ENCODE measurements at places on chromosomes 13 and 19. TPM values are rescaled to one million over a fixed set of nuclear protein-coding genes. Genes with fewer than 3 reads are reported as not detected.
A peak's percentile ranks its signal among the peaks of the same experiment; 100 is the strongest.

NAPA gene
- 65.6 TPM for total RNA-seq

KCNN4 gene
- total RNA-seq: 41.5 TPM

- peaks cover 4% of the 10 kb centered on the region for H3K4me1 ChIP-seq
- DNase-seq: no peak
- no peak overlapping the region for H3K27ac ChIP-seq
- no peaks in the 10 kb centered on the region for H3K27me3 ChIP-seq
- H3K36me3 ChIP-seq: no peaks in the 10 kb centered on the region
- no peak overlapping the region for H3K4me3 ChIP-seq
These were observed 19.5 kb upstream of the IFT88 start for GRCh38 chr13:20547479-20547908.

DNA sequence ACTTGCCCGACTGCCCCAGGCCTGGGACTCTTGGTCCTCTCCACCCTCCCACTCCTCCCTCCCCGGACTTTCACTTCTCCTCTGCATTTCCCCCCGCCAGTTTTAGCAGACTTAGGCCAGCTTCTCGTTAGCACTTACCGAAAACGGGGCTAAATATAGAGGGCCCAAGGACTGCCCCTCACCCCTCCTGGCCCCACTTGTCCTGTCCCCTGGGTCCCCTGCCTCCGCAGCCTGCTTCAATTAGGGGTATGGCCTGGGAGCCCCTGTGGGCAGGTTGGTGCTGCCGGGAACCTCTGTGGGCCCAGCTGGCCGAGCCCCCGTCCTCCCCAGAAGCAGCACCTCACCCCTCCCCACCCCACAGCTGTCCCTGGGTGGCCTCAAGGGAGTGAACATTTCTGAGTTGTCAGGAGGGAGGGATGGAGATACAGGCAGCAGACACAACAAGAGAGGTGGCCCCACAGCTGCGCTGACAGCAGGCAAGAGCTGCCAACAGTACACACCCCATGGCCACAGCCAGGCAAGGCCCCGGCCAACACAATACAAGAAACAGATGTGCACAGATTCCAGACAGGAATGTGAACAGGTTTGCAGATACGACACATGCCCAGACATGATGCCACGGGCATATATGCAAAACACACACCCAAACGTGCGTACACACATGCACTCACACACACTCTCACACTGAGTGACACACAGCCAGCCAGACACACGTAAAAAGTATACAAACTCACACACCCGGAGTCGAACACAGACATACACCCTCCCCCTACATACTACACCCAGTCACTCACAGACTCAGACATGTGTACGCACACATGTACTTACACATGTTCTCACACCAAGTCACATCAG, 2.6 kb downstream of the POU2F2 start:
- H3K4me1 ChIP-seq: peaks cover 65% of the 10 kb centered on the region
- no peaks in the 10 kb centered on the region for H3K27me3 ChIP-seq
- peaks cover 9% of the 10 kb centered on the region for H3K36me3 ChIP-seq
- no peak for DNase-seq
- peak overlapping the region; percentile 65 for H3K27ac ChIP-seq
- H3K4me3 ChIP-seq: peak overlapping the region; percentile 83

DNA sequence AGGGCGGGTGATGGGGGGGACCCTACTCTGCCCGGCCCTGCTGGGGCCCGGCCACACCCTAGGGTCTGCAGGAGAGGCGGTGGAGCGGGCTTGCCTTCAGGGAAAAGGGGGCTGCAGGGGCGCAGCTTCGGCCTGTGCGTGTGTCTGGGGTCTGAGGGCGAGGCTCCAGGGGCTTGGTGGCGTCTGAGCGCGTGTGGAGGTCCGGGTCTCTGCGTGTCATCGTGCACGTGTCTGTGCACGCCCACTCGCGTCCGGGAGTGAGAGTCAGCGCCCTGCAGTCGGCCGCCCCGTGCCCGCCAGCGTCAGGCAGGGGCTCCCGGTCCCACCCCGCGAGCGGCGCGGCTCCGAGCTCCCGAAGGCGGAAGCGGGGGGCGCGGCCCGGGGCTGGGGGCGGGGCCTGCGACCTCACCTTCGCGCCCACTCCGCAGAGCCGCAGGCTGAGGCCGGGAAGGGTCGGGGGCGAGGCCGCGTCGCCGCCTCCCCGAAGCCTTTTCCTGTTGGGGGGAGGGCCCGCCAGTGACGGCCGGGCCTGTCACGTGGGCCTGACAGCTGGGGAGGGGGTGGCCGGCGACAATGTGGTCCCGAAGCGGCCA, at the start of gene ARHGAP45:
ARHGAP45 (plus strand) TSS at position 420 of the 593 bp plus-strand sequence. CDS start 239 bp downstream, outside the sequence.
- no peaks in the 10 kb centered on the region for H3K27me3 ChIP-seq
- peak within 1 kb of the TSS; percentile 97 for H3K27ac ChIP-seq
- H3K4me1 ChIP-seq: peaks cover 27% of the 10 kb centered on the region

- H3K27me3 ChIP-seq: no peaks in the 10 kb centered on the region
- no peak for DNase-seq
These were observed 81.6 kb downstream of the OLFM4 start for GRCh38 chr13:53110181-53110580.

DNA sequence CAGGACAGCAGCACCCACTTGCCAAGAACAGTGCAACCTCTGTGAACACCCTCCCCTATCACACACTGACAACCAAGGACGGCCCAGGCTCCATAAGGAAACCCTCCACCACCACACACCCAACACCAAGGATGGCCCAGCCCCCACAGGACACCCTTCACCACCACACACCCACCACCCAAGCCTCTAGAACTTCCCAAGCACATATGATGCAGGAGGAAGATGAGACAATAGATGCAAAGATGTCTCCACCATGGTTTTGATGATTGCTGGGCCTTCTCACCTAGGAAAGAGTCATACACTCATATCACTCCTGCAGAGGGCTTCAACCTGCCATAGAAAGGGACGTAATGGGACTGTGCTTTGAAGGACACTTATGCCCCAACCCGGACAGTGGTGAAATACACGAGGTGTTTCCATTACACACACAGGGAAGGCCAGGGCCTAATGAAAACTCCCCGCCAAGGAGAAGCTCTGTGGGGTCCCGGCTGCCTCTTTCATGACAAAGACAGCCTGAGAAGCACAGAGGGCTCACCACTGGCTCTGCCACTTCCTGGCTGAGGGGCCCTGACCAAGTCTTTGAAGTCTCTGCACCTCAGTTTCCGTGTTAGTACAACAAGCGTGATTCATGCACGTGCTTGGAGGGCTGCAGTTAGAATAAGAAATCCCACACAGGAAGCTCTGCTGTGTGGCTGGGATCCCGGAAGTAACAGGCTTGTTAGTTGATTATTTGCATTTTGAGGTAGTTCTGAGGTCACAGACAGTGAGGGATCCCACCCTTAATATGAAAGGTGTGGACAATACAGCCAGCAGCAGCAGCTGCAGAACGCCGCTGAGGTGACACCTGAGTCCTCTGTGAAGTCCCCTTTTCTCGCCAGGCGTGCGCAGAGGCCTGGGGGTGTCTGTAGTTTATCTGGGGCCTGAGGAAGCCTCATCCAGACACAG, 61.9 kb upstream of the ATP12A start:
- H3K4me3 ChIP-seq: no peak overlapping the region
- peaks cover 4% of the 10 kb centered on the region for H3K36me3 ChIP-seq
- no peaks in the 10 kb centered on the region for H3K27me3 ChIP-seq

GRCh38 chr19:40604647-40605215, 3.6 kb downstream of the LTBP4 start:
- peaks cover 54% of the 10 kb centered on the region for H3K4me1 ChIP-seq
- peak overlapping the region; percentile 76 for H3K4me3 ChIP-seq
- no peak for DNase-seq
- no peaks in the 10 kb centered on the region for H3K36me3 ChIP-seq
- peaks cover 26% of the 10 kb centered on the region for H3K27me3 ChIP-seq

DNA sequence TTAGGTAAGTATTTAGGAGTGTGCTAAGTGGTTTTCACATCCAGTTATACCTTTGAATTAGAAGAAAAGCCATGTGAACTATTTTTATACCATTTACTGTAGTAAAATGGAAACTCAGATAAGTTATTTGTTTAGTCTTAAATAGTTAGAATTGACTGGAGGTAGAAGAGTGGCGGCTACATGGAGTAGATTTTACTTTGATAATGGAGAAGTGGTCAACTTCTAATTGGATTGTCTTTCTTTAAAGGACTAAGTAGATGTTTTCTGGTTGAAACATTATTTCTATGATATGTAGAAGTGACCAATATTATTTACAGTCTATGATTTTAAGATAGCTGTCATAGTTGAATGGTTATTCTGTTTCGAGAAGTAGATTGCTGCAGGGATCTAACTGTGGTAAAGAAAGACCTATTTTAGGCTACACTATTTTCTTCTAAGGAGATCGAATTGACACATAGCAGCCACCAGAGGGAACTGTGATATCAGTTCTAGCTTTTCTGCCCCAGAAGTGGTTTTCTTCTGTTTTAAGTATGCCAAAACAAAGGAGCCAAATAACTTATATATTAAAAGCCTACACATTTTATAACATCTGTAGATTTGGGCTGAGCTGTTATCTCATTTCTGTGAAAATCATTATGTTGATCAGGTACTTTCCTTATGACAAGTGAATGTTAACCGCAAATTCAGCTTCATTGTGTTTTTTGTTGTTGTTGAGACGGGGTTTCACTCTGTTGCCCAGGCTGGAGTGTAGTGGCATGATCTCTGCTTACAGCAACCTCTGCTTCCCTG, 26.1 kb downstream of the ZMYM2 start:
- H3K27ac ChIP-seq: peak overlapping the region; percentile 34
- no peak for DNase-seq
- H3K27me3 ChIP-seq: no peaks in the 10 kb centered on the region

DNA sequence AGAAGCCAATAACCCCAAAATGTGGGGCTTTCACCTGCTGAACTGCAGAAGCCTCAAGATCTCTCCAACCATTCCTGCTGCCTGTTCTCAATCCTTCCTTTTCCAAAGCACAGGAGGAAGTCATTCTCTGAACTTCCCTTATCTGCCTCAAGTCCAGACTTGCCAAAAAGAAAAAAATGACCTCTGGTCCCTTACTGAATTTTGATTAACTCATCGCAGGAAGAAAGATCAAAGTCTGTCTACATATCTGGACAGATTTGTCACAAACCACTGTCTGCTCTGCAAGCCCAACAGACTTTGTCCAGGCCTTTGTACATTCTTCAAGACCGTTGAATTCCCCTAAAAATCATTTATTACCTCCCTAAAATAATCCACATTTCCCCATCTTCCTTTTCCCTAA, 126.5 kb upstream of the NBEA start:
- DNase-seq: no peak
- no peaks in the 10 kb centered on the region for H3K36me3 ChIP-seq
- peaks cover 8% of the 10 kb centered on the region for H3K27me3 ChIP-seq
- H3K4me1 ChIP-seq: no peaks in the 10 kb centered on the region
